ENCODE measurements at places on chromosomes 3 and 15.

GRCh38 chr3:27467545-27467944 lies 16.6 kb downstream of the SLC4A7 start:
- DNase-seq, result no peak

GRCh38 chr15:83292317-83292716 lies 7.9 kb upstream of the BNC1 start:
- DNase-seq, result no peak

DNA sequence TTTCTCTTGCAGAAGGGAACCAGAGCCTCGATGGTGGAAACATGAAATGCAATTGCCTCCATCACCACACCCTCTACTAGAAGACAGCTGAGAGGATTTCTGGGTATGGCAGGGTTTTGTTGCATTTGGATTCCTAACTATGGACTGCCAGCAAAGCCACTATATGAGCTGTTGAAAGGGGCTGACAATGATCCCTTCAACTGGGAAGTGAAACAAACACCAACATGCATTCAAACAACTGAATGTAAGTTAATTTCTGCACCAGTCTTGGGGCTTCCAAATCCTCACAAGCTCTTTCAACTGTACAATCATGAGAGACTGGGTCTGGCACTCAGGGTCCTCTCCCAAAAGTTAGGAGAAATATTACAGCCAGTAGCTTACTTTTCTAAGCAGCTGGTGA lies 116.7 kb upstream of the PLCL2 start:
- no peak for DNase-seq

- DNase-seq, result no peak
These were observed 463.9 kb downstream of the MFSD1 start for GRCh38 chr3:159265705-159266104.

- DNase-seq, result no peak
These were observed 150.2 kb upstream of the SLCO3A1 start for GRCh38 chr15:91703274-91703673.

DNA sequence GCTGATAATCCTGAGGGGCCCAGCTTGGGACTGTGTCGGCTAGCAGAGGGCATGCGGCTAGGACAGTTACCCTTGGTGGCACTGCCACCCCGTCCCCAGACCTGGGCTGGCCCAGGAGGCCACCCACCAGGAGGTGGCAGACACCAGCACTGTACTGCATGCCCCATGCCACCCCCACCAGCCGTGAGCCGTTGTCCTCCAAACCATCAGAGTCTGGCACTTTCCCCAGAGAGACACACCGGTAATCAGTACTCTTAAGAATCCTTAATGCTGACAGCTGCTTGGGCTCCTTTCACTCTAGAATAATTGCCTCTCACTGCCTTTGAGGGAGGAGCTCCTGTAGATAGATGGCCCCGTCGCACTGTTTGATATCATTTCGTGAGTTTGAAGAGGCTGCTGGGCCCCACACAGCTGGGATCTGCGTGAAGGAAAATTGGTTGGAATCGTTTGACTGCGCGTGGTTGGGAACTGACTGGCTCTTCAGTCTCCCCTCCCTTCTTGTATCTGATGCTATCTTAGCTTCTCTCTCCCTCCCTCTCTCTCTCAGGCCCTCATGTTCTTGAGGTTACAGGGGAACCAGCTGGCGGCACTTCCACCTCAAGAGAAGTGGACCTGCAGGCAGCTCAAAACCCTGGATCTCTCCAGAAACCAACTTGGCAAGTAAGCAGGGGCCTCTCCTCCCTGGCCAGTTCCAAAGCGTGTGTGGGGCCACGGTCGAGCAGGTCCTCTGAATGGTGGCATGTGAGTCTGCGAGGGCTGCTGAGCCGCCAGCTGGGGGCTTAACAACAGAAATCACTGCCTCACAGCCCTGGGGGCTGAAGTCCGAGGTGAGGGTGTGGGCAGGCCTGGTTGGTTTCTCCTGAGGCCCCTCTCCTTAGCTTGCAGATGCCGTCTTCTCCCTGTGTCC lies 94.9 kb downstream of the LRRK1 start:
- DNase-seq, result no peak

DNA sequence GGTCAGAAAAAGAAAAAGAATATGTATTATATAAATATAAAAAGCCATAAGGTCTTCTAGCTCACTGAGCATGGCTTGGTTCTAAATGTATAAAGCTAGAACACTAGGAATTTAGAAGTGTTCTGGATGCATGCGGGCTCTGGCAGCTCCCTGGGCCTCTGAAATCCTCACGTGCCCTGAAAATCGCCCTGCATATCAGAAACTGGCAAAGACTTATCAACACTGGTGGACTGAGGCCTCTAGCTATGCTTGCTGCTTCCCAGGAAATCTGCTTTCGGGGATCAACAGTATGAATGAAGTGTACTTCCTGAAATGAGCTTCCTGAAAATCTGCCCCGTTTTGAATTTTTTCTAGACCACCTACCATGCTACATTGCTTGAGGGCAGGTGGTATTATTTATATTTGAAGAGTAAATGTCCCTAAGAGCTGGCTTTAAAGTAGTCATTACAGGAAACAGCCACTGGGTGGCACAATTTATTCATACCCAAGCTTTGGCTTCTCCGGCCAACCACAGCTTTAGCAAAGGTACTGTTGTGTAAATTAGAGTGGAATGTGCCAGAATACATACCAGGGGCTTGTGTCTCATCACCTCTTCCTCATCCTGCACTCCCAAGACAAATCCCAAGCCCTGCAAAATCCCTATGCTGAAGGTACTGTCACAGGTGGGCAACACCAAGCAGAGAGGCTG lies 17.7 kb downstream of the CRTAP start:
- DNase-seq, result no peak

GRCh38 chr3:12503126-12503957 lies 19.1 kb downstream of the TSEN2 start:
- DNase-seq, result no peak

GRCh38 chr15:90001683-90002427 lies 731 bp downstream of the ZNF710 start:
- no peak for DNase-seq

DNA sequence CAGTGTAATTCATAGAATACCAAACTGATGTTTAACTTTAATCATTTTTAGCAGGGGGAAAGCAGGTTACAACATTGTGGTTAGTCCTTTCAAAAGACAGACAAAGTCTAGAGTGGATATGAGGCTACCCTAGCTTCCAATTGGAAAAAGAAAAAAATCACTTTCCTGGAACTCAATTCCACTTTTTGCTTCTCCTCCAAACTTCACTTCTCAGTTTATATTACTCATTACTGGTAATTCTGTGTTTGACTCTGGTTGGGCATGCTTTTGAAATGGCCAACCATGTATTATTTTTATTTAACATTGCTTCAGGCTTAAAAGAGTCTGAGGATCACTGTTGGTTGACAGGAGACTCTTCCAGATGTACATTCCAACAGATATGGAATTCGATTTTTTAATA lies 84.8 kb downstream of the RAP2B start:
- no peak for DNase-seq

GRCh38 chr3:147418808-147419701 lies 9.9 kb downstream of the ZIC1 start:
- no peak for DNase-seq

- no peak for DNase-seq
These were observed 406.9 kb downstream of the NR2F2 start for GRCh38 chr15:96737408-96737807.

DNA sequence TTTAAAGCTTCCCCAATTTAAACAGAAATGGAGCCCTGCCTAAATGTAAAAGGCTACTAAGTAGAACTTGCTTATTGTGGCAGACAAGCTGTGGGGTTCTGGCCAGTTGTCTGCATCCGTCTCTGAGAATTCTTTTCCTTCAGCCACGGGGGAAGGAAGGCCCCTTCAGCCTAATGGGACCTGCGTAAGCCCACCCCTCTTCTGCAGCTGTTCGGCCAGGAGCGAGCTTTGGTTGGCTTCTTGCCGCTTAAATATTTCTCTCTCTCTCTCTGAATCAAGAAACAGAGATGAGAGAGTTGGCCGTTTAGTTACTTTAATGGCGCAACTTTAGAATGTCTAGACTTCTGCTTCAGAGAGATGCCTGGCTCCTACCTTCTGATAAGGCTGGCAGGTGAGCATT lies 151.7 kb upstream of the PROK2 start:
- DNase-seq, result no peak

DNA sequence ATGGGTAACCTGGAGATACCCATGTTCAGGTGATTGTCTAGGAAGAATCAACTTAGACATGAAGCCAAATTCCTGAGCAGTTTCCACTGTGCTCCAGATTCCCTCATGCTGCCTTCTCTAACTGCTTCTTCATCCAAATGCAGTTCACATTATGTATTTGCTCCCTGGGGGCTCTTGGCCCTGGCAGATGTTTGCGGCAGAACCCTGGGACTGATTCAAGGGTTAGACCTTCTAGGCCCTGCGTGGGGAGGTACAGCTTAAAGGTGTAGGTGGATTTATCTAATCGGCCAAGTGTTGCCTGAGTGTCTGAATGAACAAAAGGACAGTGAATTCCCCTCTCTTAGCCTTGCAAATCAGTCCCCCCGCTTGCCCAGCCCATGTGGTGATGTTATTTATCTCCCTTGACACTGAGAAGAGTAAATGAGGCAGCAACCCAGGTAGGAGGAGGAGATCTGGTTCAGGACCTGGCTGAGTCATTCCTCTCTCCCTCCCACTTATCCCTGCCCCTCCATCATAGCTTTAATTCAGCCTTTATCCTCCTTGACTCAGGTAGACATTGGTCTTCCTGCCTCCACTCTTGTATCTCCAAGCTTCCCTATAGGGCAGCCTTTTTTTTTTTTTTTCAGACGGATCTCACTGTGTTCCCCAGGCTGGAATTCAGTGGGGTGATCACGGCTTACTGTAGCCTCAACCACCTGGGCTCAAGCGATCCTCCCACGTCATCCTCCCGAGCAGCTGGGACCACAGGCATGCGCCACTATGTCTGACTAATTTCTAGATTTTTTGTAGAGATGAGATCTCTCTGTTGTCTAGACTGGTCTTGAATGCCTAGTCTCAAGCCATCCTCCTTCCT lies 54.8 kb downstream of the MAGEF1 start:
- no peak for DNase-seq

DNA sequence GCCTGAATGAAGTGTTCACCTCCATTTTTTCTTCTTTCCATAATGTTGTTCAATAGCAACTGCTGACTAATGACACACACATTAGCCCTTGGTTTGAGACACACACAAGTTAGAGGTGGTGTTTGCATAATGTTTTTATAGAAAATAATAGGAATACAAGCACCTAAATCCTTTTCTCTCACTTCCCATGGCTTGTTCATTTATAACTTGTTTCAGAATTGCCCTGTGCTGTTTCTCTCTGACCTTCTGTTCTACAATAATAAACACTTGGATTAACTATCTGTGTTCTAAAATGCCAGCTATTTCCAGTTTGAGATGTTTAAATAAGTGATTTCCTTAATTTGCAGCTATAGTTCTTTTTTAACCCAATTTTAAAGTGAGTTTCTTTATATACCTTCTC lies 525.1 kb upstream of the ROBO2 start:
- no peak for DNase-seq

DNA sequence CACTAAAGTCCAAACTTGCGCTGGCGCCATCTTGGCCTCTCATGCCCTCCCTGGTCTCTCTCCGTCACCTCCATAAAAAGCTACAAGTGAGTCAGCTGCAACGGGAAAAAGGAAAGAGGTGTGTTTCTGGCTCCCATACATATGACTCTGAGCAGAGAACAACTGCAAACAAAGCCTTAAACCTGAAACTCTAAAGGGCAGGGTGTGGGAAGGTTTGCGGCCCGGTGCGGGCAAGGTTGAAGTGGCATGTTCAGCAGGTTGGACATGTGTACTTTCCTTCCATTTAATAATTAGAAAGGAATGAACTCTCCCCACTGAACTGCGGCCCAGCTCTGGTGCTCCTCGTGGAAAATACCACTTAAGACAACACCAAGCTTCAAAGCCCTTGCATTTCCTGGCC lies 59.0 kb upstream of the PPARG start:
- DNase-seq, result no peak

DNA sequence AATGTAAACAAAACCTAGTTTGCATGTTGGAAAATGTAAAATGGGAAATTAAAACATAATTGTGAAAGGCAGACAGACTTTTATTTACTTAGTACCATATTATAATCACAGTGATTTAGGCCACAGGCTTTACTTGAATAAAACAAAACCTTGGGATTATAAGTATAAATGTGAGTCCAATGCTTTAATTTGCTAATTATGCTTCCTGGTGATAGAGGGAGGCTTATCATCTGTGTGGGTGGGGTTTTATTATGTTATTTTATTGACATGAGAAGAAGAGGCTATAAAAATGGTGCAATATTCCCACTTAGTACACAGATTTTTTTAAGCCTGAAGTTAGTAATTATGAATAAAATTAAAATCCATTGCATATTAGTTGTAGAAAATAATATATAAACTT lies 248.3 kb upstream of the TBL1XR1 start:
- DNase-seq, result no peak

GRCh38 chr3:132199451-132199850 lies 117.8 kb upstream of the ACP3 start:
- DNase-seq, result no peak

DNA sequence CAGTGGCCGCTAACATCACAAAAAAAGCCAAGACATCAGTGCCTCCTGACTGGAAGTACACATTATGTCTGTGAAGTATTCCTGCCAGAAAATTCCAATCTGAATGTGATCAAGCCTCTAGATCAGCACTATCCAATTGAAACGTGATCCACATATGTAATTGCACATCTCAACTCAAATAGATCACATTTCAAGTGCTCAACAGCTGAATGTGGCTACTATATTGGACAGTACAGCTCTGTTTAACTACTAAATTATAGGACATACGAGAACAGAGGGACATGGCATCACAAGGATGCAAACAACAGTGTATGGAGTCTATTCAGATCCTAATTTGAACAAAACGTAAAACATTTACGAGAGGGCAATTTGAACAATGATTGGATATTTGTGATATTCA lies 542 bp upstream of the UBAP1L start:
- no peak for DNase-seq

GRCh38 chr3:19392150-19392549 lies 243.8 kb downstream of the KCNH8 start:
- DNase-seq, result no peak

Measured in thoracic aorta (tissue), 2 donors.